ENCODE measurements at places on chromosomes 2 and 18. TPM values are rescaled to one million over a fixed set of nuclear protein-coding genes. Genes with fewer than 3 reads are reported as not detected.
A peak's percentile ranks its signal among the peaks of the same experiment; 100 is the strongest.

DNA sequence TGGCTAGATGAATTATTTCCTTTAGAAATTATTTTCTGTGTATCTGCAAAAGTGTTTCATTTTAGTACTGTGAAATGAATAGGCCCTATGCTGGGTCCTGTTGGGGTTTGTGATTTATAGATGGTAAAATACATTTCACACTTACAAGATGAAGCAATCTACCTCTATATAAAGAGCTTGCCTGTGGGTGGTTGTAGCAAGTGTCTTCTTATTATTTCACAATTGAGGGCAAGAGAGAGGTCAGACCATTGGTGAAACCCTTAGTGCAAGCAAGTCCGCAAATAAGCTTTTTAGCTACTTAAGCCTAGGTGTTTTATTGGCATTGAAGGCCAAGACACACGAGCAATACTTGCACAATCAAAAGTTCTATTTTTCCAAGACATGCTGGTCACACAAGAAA is 153.1 kb downstream of the FMNL2 start:
- DNase-seq = no peak

DNA sequence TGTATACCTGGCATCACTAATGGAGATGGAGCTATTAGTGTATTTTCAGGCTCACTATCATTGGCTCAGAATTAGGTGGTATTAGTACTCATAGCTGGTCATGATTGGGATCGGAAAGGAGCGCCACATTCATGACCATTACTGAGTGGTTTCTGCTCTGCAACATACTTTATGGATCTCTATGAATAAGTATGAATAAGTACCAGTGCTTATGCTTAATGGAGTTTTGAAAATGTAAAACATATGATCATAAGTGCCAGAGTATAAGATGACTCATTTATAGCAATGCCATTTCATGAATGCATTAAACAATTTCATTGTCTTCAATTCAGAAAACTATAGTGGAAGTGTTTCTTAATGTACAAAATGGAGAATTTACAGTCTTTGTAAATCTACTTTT is 156.7 kb downstream of the GALNT3 start:
- DNase-seq = no peak

- no peak for DNase-seq
These were observed 32.0 kb upstream of the MC4R start for GRCh38 chr18:60404486-60405085.

GRCh38 chr2:134282629-134283400 is 28.9 kb downstream of the MGAT5 start:
- no peak for DNase-seq

- DNase-seq = no peak
These were observed 26.5 kb downstream of the EIF4E2 start for GRCh38 chr2:232576995-232577394.

DNA sequence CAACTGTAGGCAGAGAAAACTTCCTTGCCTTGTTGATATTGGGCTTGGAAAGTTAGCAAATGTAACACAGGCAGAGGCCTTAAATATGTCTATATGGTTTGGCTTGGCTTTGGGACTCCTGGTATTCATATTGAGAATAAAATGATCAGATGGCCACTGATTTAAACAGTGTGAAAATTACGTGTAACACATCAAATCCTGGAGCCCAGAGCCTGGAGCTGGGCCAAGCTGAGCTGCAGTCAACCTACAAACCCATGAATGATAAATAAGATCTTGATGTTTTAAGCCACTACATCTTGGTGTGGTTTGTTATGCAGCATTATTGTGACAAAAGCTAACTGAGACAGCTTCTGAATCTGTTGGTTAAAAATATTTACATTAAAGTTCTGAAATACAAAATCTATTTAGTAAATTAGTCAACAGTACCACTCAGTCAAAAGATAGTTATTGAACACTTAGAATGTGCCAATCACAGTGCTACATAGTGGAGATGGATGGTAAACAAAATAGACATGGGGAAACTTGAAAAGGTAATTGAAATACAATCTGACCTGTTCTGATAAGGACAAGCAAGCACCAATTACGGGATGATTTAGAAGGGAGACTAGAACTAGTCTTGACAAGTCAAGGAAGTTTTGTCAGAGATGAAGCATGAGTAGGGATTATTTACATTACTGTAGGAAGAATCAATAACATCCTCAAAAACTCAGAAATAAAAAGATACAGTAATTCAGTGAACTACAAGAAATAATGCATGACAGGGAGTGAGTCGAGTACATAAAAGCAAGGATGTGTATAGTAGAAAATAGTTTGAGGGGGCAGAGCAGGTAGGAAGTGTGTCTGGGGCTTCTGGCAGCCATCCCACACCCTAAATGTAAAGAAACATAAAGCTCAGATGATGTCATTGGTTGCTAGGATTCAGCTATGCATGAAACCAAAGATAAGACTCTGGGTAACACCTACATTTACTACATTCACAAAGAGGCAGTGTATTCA is 157.7 kb downstream of the HNMT start:
- no peak for DNase-seq

DNA sequence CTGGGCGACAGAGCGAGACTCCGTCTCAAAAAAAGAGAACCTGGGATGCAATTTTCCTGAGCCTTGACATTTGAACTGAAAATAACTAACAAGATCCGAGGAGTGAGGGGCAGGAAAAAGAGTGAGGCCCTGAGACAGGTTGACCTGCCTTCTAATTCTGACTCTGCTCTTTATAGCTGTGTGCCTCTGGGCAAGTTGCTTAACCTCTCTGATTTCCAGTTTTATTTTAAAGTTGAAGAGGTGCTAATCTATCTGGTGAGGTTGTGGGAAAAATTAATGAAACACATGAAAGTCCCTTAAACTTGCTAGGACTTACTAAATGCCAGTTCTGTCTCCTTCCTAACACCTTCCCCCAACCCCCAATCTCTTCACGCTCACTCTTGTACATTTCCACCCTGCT is 108.4 kb upstream of the MGAT5 start:
- no peak for DNase-seq

- peak; percentile 72 for DNase-seq
These were observed 57.0 kb downstream of the EFR3B start for GRCh38 chr2:25098670-25099486.

GRCh38 chr2:235970204-235971040 is 197.8 kb downstream of the GBX2 start:
- no peak for DNase-seq

GRCh38 chr18:63131106-63131958 is 188.2 kb downstream of the BCL2 start:
- DNase-seq = peak; percentile 38

GRCh38 chr18:49476664-49477411 is 10.2 kb downstream of the C18orf32 start:
- peak; percentile 41 for DNase-seq

Gene CDH2
- 233 TPM for total RNA-seq

Gene MYCN
- total RNA-seq = 0.40 TPM

Gene WDFY1
- total RNA-seq = 21.2 TPM

Gene TRPM8
- not detected for total RNA-seq

Gene STEAP3
- total RNA-seq = 9.3 TPM

All from right cardiac atrium (tissue), 5 donors.